GM19239 (cell line): ENCODE measurements at places on chromosomes 16 and 17.

DNA sequence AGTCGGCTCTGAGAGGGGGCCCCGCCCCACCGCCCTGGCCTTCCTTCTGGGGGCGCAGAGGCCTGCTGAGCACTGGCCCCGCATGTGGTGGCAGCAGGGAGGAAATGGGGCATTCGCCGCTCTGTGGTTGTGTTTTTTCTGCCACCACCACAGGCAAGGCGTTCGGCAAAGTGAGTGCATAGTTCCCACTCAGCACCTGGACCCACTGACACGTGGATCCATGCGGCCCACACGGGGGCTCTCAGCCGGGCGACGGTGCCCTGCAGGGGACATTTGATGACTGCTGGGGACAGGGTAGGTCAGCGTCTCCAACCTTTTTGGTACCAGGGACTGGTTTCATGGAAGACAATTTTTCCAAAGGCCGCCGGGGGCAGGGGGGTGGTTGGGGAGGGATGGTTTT lies 70.9 kb downstream of the ENGASE start:
- no peak for DNase-seq

- no peak for DNase-seq
These were observed 18.3 kb downstream of the MEAK7 start for GRCh38 chr16:84486126-84486525.

- no peak for DNase-seq
These were observed 12.7 kb upstream of the ARHGAP23 start for GRCh38 chr17:38415250-38416194.

GRCh38 chr16:931626-932500 lies 38.9 kb downstream of the LMF1 start:
- no peak for DNase-seq

DNA sequence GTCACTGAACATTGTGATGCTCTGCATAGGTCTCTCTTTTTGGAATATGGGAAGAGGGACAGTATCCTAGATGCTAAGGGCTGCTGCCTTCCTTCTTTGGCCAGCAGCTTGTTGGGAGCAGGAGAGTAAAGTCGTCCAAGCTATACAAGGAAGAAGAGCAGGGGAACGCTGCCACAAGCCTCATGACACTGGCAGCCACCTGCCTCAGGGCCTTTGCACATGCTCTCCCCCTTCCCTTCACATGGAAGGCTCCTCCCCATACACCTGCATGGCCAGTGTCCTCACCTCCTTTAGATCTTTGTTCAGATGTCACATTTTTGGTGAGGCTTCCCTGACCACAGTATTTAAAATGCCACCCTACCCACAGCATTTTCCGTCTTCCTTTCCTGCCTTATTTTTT lies 78.1 kb upstream of the CRHR1 start:
- DNase-seq = no peak
